ENCODE measurements at places on chromosomes 4 and X.

DNA sequence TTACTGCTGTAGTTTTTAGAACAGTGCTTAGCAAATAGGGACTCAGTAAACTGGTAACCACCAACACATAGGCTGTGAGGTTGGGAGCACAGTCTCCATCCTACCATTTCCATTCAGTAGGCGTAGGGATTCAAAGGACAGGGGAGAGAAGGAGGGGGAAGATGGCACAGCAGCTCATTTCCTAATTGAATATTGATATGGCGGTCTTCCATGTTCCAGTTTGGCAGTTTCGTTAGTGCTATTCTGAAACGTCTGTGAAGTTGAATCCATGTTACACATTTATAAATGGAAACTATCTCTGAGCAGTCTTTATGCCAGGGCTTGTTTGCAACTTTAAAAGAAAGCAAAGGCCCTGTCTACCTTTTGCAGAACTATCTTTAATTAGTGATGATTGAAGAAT lies 105.5 kb downstream of the PARM1 start:
- DNase-seq: no peak

DNA sequence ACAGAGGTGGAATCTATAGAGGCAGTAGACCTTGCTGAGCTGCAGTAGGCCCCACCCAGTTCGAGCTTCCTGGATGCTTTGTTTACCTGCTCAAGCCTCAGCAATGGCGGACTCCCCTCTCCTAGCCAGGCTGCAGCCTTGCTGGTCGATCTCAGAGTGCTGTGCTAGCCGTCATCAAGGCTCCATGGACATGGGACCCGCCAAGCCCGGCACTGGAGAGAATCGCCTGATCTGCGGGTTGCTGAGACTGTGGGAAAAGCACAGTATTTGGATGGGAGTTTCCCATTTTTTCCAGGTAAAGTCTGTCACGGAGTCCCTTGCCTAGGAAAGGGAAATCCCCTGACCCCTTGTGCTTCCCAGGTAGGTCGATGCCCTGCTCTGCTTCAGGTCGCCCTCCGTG lies 124.8 kb upstream of the KLF8 start:
- no peak for DNase-seq

GRCh38 chr4:91147067-91147466 lies 1019.9 kb downstream of the CCSER1 start:
- DNase-seq: no peak

DNA sequence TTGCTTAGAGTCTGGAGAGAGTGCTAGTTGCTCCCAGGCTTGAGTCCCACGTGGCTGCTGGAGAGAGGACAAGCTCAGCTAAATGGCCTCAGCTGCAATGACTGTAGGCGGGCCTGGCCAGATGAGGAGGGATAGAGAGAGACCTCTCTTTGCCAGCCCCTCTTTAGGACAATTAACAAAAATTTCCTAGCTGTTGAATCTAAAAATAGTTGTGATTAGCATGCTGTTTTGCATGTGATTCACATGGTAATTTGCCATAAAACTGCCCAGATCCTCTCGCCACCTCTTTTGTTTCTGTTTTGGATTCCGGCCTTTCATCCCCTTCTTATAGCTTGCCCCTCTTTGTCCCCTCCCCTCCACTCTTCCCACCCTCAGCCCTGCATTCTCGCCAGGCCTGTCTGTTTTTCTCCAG lies 28.9 kb upstream of the PRPS1 start:
- no peak for DNase-seq

Measured in GM12865 (cell line).